HL-60 (cell line): ENCODE measurements at places on chromosomes 4 and X.

GRCh38 chr4:101419336-101420135 lies 72.2 kb upstream of the PPP3CA start:
- DNase-seq = no peak

DNA sequence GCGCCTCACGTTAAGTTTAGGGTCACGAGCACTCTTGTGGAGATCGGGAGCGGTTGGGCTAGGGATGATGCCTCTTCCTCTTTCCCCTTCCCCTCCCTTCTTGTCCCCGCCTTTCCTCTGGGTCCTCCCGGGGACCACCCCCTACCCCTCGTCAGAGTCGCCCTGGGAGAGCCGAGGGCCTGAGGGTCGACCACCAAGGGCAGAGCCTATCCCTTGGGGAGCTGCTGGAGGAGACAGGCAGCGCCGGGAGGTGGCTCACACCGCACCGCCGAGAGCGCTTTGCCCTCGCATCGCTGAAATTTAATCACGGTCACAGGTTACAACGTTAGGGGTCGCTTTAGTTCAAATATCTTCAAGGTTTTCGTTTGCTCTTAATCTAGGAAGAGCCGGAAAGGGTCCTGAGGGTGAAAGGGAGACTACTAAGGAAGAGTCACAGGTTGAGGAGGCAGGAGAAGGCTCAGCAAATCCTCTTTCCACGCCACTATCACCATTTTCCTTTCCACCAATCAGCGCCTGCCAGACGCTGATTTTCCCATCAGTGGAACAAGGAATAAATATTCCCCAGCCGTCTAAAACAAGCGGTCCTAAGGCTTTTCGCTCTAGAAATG lies 528 bp upstream of the SNCA start:
- no peak for DNase-seq

DNA sequence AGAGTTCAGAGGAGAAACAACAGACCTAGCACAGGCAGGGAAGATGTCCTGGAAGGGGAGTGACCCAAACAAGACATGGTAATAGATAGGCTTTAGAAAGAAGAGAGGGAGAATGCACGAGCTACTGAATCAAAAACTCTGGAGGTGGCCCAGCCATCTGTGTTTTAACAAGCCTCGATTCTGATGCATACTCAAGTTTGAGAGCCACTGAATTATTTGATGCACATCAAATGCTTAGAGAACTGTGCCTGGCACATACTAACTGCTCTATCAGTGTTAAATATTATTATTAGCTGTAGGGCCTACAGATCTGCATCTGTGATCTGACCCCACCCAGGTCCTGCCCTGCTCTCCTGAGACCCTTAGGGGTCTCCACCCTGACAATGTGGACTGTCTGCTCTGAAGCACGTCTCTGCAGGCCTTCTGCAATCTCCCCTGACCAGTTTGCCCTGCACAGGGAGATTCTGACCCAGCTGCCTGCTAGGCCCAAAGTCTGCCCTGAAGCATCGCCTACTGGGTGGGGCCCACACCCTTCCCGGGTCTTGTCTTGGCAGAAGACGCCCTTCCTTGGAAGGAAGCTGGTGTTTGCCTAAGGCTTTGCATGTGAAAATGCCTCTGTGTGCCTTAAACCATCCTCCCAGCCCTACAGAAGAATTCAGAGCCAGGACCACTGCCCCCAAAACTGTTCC lies 201.5 kb upstream of the KLF3 start:
- no peak for DNase-seq

DNA sequence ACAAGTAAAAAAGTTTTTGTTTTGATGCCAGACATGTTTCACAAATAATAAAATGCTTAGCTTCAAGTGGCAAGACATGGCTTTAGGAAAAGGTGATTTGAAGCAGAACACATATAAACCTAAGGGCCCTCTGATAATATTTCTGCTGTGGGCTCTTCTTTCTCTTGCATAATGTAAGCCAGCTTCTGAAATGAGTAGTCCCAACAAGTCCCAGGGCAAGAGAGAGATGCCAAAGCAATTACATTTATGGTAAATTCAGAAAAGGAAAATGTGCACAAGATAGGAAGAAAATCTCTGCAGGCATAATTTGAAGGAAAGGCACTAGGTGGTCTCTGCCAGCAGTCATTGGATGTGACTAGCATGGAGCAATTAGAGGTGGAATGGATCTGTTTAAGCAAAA lies 170.8 kb upstream of the GALNT7 start:
- no peak for DNase-seq

DNA sequence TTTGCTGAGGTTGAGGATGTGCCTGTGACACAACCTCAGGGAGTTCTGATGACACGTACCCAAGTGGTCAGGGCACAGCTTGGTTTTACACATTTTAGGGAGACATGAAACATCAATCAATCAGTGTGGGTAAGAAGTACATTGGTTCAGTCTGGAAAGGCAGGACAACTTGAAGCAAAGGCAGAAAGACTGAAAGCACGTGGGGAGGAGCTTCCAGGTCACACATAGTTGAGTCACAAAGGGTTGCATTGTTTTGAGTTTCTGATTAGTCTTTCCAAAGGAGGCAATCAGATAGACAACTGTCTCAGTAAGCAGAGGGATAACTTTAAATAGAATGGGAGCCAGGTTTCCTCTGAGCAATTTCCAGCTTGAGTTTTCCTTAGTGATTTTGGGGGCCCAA lies 1910.0 kb upstream of the AGA start:
- DNase-seq = no peak

GRCh38 chrX:11886745-11887144 lies 128.7 kb downstream of the MSL3 start:
- no peak for DNase-seq

DNA sequence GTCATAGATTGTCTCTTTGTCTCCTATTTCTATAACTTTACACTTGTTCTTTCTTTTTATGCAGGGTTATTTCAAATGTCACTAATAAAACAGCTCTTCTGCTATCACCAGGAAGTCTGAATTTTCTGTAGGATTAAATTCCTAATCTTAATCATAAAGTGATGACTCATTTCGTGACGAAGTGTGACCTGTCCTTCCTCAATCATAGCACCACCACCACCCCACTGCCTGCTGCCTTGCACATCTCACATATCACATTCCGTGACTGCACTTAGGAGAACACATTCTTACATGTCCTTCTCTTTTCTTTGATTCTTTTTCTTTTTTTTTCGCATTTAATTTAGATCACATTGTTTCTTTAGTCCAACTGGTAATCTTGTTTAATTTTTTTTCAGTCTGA lies 57.7 kb upstream of the UGT2B7 start:
- DNase-seq = no peak

- no peak for DNase-seq
These were observed 15.0 kb downstream of the MECP2 start for GRCh38 chrX:154082396-154083125.

- DNase-seq = no peak
These were observed 23.2 kb upstream of the UVSSA start for GRCh38 chr4:1323635-1324442.

DNA sequence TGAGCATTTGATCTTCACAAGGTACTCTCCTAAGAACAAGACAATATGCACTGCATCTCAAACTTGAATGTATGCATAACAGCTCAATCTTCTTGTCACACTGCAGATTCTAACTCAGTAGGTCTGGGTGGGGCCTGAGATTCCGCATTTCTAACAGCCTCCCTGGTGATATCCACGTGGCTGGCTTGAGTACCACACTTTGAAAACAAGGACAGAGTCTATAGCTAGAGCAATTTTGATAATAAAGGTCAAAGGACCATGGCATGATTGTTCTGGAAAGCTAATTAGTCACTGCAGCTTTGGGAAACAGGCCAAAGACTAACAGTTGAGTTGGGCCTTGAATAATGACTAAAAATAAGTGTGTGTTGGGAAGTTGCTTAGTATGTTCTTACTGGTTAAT lies 213.3 kb downstream of the GBA3 start:
- no peak for DNase-seq

DNA sequence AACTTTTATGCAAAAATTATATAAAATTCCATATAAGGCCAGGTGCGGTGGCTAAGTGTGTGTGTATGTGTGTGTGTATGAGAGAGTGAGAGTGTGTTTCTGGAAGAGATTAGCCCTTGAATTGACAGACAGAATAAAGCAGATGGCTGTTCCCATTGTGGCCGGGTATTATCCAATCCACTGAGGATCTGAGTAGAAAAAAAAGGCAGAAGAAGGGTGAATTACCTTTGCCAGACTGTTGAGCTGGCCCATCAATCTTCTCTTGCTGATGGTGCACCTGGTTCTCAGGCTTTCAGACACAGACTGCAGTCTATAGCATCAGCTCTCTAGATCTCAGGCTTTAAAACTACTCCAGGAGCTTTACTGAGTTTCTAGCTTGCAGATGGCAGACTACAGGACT lies 92.2 kb upstream of the SLIT2 start:
- DNase-seq = no peak

GRCh38 chr4:148061141-148061481 lies 329.2 kb downstream of the ARHGAP10 start:
- no peak for DNase-seq

GRCh38 chr4:15148691-15149090 lies 146.4 kb downstream of the CPEB2 start:
- no peak for DNase-seq

DNA sequence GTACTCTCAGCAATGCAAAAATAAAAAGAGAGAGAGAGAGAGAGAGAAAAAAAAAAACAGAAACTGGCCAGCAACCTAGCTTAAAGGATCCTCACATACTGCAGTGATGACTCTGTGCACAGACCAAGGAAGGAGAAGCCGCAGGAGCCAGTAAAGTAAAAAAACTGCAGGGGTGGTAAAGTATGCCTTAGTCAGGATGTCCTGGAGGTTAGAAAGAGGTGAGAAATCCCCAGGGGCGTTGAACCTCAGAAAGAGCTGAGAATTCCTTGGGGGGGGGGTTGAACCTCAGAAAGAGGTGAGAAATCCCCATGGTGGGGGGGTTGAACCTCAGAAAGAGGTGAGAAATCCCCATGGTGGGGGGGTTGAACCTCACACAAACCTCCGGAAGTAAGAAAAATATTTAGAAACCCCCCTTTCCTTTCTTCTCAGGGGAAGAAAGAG lies 48.0 kb downstream of the MAGEA9 start:
- DNase-seq = no peak

- DNase-seq = no peak
These were observed 1384.8 kb downstream of the FAM133A start for GRCh38 chrX:95058815-95059214.

DNA sequence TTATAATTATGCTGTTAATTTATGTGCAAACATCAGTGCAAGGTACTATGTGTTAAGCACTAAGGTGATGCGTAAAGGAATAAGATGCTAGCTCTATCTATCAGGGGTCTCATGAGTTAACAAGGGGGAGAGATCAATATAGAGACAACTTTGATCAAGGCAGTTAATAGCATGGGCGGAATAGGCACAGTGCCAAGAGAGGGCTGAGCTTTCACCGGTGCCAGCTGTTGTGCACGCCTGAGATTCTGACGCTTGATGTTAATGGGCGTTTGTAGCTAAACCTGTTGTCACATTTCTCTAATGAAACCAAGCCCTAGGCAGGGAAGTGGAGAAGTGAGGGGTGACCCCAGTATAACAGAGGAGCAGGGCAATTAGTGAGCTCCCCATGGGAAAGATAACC lies 86.0 kb upstream of the NMU start:
- DNase-seq = no peak

DNA sequence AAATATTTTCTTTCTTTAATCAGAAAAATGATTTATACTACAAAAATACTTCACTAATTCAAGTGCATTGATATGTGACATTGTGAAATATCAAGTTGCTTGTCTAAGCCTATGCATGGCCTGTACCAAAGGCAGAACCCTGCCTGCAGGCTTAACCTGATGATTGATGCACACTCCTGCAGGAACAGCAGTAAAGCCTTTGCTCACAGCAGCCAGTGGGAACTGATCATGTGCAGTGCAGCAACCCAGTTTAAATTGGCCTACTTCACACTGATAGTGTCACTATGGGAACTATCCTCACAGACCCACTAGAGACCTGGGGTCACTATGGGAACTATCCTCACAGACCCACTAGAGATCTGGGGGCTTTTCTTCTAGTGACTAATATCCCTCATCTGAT lies 603.8 kb downstream of the RAPGEF2 start:
- no peak for DNase-seq

DNA sequence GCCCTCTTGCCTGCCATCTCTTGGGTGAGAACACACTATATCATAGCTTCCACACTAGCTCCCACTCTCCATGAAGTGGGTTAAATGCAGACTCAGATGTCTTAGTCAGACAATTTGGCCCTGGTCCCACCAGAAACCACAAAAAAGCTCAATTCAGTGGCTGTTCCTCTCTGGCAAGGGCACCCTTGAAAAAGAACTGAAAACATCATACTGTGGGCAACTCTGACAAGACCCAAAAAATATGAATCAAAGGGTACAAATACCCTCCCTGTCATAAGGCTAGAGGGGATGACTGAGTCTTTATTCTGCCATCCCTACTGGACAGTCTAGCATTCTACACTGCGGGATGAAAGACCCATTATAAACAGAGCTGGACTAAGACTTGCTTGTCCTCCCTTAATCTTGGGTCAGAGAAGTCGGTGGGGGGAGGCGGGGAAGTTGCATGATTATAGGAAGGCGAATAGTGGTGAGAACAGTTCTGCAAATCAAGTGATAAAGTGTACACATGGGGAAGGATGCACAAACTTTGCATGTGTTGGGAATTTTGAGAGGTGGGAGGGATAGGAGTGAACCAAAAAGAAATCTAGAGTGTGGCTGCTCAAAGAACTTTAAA lies 172.1 kb downstream of the OPHN1 start:
- DNase-seq = no peak

DNA sequence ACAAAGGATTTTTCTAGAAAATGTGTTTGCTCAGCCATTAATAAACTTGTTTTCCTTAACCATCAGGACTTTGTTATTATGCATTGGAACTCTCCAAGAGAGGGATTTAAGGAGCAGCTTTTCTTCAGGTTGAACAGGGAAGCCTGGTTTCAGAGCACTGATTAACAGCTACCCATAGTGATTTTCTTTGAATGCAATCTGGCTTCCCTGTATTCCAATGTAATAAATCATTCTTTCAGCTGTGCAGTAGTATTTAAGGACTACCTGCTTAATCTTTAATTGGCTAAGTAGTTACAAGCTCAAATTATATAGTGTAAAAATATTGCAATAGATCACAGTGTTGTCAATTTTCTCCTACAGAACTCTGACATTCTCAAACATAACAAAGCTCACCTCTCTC lies 77.5 kb downstream of the TMEM156 start:
- DNase-seq = no peak

GRCh38 chr4:53815281-53815680 lies 224.0 kb upstream of the LNX1 start:
- no peak for DNase-seq

- DNase-seq = no peak
These were observed 163.3 kb upstream of the PRDX4 start for GRCh38 chrX:23503835-23504539.

DNA sequence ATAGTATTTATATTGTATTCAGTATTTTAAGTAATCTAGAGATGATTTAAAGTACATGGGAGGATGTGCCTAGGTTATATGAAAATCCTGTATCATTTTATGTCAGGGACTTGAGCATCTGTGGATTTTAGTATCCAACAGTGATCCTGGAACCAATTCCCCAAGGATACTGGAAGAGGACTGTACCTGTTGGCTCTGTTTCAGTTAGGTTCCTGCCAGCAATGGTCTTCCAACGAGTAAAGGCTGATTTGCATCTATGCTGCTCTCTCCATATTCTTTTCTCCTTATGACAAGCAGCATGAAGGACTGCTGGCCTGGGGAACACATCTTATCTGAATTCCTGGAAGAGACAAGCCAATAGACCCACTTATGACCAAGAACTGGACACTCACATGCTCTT lies 34.9 kb downstream of the ASB9 start:
- DNase-seq = no peak

- DNase-seq = no peak
These were observed 36.9 kb downstream of the FGF16 start for GRCh38 chrX:77484045-77484444.

GRCh38 chr4:100294356-100294755 lies 104.1 kb upstream of the DDIT4L start:
- no peak for DNase-seq
